Stimulated activated CD8-positive, alpha-beta memory T cell treated with anti-CD3 and anti-CD28 coated beads, Interleukin-4, amount 100 ng/mL, for 48 hours (primary cell): ENCODE measurements at places on chromosomes 1 and 21.

GRCh38 chr21:42565206-42565810 is 51.7 kb downstream of the SLC37A1 start:
- no peak for DNase-seq

GRCh38 chr1:211660718-211661222 is 14.7 kb downstream of the NEK2 start:
- no peak for DNase-seq

GRCh38 chr1:92184632-92185031 is 33.1 kb upstream of the C1orf146 start:
- no peak for DNase-seq

GRCh38 chr1:29648798-29649188 is 412.5 kb downstream of the PTPRU start:
- DNase-seq = peak; percentile 9

DNA sequence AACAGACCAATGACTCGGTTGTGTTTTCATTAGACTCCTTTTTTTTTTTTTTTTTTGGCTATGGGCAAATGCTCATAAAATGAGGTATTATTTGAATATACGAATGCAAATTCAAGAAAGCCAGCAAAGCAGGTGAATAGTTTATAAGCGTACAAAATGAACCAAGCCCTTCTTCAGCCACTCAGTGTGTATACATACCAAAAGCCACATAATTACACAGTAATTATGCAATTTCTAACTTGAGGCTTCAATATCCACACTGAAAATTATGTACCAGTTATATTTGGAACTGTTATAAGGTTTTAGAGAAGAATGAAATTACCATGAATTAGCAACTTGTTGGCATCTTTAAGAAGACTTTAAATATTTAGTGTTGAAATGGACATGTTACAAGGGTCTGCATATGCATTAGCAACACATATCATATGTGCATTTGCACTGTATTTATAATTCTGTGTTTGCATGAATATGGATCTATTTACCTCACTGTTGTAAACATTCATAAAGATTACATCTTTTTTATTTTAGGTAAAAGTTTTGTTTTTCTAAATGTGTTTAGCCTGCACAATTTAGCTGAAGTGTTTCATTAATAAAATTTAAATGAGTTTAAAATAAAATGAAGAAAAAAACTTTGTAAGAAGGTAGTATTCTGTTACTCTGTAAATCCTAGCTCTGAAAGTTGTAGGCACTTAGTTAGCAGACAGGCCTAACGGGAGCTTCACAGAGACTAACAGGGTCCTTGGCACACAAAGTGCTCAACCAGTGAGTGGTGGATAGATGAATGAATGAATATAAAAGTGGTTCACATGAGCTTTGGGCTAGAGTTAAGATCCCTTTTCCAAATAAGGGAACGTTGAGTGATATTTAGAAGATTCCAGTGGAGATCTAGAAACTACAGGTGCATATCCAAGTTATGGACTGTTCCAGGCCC is 241.0 kb upstream of the NFIA start:
- DNase-seq = no peak

GRCh38 chr1:12756768-12757413 is 10.9 kb downstream of the CFAP107 start:
- DNase-seq = no peak

DNA sequence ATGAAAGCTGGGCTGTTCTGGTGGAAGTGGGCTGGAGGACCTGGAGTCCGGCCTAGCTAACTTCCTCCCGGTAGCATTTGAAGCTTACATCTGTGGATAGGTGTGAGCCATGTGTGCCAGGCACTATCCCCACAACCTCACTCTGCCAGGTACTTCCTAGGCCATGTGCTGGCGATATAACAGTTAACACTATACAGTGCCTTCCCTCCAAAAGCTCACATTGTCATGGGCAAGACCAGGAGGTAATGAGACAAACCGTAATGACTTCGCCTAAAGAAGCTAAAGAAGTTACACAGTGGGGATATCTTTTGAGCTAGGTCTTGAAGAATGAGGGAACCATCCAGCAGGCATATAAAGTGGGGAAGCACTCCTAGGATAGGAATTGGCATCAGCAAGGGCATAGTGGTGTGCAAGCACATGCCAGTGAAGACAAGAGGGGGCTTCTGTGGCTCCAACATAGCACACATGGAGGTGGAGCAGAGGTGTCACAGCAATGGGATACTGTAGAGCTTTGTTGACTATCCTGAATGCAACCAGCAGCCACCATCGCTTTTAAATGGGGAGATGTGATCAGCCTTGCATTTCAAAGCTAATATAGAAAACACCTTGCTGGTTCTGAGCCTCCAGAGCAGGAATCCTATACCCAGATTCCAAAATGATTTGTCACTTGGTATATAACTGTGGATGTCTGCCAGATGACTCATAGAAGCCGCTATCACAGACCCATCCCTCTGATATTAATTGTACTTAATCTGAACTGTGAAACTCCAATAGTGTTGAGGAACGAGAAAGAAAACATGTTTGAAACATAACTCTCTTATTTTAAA is 466.3 kb downstream of the LMO4 start:
- no peak for DNase-seq

DNA sequence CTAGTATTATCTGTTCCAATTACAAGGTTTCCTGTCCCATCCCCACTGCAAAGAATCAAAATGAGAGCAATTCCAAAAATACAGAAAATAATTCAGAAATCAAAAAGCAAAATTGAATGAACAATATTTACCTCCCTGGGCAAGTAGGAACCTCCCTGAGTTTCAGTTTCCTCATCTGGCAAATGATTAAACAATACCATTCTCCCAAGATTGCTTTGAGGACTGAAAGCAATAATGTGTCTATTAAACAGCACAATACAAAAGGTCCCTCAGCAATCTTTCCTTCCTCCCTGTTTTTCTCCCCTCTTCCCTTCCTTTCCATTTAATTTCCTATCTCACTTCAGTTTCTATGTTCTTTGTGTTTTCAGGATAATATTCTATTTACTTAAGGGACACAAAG is 171.0 kb downstream of the ZC3H11B start:
- no peak for DNase-seq

- no peak for DNase-seq
Observed at GRCh38 chr1:54546651-54547401, 1.2 kb upstream of the ACOT11 start.

DNA sequence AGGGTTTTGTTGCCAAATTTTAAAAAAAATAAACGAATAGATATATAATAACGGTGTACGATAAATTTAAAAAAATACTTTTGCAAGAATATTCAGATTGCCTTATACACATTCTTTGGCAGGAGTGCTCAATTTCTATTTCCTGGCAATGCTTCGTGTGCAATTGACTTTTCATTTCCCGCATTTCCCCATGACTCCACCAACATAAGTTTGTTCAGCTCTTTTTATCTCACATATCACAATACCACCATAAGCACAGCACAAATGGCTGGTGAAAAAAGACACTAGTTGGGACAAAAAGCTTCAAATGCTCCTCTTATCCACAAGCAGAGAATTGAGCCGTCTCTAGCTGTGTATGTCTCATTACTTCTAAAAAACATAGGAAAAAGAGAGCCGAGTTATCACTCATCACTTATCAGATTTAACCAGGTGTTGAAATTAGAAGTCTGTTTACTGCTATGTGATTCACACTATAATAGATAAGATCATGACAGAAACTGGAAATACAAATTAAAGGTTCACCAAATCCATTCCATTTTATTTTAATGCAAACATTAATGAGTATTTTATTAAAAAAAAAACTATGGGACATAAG is 28.9 kb upstream of the RGS1 start:
- DNase-seq = no peak

- no peak for DNase-seq
Observed at GRCh38 chr1:226697151-226697928, 41.7 kb downstream of the ITPKB start.

- DNase-seq = no peak
Observed at GRCh38 chr1:217373761-217374701, 256.9 kb downstream of the GPATCH2 start.

DNA sequence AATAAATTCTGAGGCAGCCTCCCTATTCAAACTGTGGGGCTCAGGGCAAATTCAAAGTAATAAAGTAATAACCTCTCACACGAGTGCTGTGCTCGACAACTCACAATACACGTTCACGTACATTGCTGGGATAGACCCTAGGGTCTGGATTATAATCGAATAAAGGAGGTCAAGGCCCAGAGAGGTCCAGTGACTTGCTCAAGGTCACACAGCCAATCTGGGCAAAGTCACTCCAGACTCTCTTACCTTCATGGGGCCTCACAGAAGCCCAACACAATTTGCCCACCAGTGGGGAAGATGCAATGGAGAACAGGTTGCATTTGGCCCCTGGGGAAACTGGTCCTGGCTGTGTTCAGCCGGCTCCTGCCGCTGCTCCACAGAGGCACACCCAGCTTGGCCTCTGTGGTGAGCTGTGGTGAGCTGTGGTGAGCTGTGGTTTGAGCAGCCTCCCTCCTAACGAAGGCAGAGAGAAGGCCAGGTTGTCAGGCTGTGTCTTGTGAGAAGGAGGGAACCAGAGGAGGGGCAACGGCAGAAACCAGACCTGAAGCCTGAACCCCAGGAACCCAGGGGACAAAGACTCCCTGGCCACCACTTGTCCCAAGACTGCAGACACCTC is 35.1 kb downstream of the NUAK2 start:
- peak; percentile 87 for DNase-seq

DNA sequence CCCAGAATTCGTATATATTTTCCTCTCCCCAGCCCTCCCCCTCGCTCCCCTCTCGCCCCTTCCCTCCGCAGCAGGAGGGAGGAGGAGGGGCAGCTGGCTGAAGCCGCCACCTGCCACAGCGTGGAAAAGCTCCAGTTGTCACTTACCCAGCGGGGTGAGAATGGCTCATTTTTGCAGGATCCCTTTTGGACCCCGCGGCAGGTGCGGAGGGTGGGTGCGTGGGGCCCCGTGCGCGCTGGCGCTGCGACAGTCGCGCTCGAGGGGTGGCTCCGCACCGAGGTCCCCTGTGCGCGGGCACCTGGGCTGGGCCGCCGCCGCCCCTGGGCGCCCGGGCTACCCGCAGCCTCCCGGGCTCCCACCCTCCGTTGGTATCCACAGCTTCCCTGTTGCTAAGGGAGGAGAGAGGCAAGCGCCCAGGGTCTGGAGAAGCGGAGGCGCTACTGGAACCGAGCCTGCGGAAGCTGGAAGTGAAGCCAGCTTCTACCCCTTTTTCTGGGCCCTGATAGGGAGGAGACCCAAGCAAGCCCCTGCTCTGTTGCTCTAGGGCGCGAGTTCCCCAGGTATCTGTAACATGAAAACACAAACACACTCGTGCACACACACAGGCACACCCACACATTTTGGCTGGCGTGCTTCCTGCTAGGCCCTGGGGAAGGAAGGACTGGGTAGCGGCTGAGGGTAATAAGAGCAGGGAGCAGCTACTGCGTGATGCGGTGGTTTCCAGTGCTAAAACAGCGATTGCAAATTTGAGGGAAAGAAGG is at the start of gene ERICH3:
TSS of gene ERICH3 (minus strand) at position 442 of the 761 bp plus-strand sequence. CDS start at position 169, 273 bp downstream.
- DNase-seq = no peak

DNA sequence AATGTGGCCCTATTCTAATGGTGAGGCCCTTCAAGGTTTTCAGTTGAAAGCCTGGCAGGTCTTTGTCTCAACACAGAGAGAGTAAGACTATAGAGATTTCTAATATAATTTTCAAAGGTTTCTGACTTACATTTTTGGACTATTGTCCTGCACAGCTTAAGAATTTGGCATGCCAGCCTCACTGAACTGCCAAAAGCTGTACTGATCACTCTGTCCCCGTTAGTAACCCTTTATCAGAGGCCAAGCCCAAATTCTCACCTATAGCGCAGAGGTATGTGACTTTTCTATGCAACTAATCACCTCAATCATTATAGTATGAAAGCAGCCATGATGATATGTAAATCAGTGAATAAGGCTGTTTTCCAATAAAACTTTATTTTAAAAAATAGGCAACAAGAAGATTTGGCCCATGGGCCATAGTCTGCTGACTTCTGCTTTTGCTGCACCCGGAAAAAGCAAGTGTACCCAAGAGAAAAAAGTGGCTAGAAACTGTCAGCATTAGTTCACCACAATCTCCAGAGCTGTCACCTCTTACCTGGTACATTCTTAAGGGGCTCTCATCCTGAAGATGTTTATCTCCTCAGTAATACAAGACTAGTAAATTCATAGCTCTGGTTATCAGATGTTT is 85.4 kb downstream of the PIGK start:
- DNase-seq = no peak

GRCh38 chr1:227764019-227764391 is 28.8 kb downstream of the SNAP47 start:
- DNase-seq = no peak
